Mucosa of descending colon (tissue), 3 donors: ENCODE measurements at places on chromosomes 1 and 21. TPM values are rescaled to one million over a fixed set of nuclear protein-coding genes. Genes with fewer than 3 reads are reported as not detected.

JAM2 gene
- total RNA-seq = 23.0 TPM

TRAF3IP3 gene
- total RNA-seq = 6.4 TPM

ZNF593 gene
- 21.4 TPM for total RNA-seq

GIPC2 gene
- 12.8 TPM for total RNA-seq

DNA sequence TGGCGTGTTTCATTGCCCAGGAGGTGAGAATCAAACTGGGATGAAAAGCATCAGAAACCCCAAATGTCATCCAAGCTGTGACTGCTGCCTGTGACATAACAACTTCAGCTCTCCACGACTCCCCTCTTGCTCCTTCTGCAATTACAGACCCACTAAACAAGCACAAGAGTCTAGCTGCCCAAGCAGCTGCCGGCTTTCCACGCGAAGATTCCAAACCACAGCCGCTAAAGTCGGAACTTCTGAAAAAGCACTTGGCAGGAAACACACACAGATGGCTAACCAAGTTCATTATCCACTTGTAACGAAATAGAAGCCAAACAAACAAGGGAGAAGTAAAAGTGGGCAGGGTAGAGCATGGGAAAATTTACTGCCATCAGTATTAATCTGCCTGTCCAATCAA lies 198.1 kb downstream of the SLC35F3 start:
- no peak for DNase-seq

UBR4 gene
- 159 TPM for total RNA-seq

DNA sequence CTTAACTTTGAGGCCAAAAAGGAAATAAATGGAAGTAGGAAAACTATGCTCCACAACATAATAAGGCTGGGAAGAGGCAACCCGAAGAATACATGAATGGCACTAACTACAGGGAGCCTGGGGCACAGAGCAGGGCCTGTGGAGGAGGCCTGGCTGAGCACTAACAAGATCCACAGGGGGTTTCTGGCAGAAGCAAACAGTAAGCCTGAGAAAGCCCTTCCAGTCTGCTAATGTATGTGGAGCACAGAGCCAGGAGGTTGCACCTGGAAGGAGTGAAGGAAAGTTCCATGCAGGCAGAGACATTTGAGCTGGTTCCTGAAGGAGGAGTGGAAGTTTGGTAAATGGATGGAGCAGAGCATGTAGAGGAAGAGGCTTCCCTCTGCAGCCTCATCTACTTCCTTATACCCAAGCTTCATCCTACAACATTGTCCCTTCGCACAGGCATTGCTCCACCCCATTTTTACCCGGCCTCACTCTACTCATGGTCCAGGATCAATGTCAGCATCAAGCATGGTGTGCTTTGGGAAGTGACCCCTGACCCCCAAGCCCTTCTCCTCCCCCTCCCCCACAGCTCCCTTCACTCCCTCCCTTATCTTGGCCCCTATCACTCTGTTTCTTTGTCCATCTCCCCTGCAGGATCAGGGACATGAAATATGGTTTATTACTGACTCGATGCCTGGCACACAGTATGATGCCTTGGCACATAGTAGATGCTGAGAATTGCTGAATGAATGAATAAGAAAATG lies 23.3 kb downstream of the SHISA4 start:
- DNase-seq = no peak

- no peak for DNase-seq
These were observed 10.7 kb upstream of the RAD54L start for GRCh38 chr1:46236882-46237281.

- peak; percentile 90 for DNase-seq
These were observed 14.6 kb downstream of the POLR3GL start for GRCh38 chr1:145978854-145979745.

- no peak for DNase-seq
These were observed 17.5 kb downstream of the DFFB start for GRCh38 chr1:3874736-3875135.

- DNase-seq = peak; percentile 29
These were observed 7.5 kb downstream of the HPCAL4 start for GRCh38 chr1:39683591-39684312.

YTHDF2 gene
- 55.7 TPM for total RNA-seq

FMOD gene
- 45.7 TPM for total RNA-seq

PODN gene
- total RNA-seq = 5.8 TPM

DNA sequence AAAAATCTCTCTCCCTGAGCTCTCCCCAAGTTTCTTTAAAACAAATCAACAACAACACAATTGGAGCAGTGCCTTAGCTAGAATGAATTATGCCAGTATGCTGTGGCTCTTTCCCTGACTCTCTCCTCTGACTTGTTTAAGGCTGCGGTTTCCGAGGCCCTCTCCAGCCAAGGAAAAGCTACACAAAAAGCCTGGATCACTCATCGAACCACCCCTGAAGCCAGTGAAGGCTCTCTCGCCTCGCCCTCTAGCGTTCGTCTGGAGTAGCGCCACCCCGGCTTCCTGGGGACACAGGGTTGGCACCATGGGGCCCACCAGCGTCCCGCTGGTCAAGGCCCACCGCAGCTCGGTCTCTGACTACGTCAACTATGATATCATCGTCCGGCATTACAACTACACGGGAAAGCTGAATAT lies 1.9 kb downstream of the S1PR1 start:
- peak; percentile 85 for DNase-seq

ELAPOR1 gene
- 107 TPM for total RNA-seq

GRCh38 chr1:120176092-120176855 lies at the start of gene SEC22B:
SEC22B (minus strand) TSS chr1:120176520; CDS start chr1:120176381, 139 bp downstream.
- peak; percentile 92 for DNase-seq

DNA sequence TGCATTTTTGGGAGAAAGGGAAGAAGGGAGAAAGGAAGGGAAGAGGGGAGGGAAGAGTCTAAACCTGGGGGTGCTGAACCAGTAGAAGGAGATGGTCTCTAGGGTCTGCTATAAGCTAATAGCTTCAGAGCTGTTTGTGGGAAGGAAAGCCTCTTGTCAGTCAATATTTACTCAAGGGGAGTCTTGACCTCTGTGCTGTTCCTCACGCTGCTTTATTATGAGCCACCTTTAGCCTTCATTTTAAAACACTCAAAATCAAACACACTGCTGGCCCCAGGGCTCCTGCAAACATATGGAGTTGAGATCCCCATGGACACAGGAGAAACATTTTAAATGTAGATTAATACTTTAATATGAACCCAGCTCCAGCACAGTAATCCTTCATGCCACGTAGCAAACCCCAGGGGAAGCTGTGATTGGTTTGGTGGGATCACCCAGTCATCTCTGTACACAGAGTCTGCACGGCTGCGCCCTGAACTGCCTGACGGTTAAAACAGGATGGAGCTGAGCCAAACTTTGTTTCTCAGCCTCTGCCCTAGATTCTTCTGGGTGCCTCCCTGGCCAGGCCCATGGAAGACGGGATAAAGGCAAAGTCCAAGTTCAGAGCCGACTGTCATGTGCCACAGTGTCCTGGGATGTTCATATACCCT lies 40.2 kb upstream of the VWA5B1 start:
- peak; percentile 84 for DNase-seq

PBXIP1 gene
- total RNA-seq = 35.6 TPM

GRCh38 chr1:227156520-227156919 lies 161.8 kb downstream of the CDC42BPA start:
- DNase-seq = no peak

CLCNKB gene
- 1.2 TPM for total RNA-seq

DNA sequence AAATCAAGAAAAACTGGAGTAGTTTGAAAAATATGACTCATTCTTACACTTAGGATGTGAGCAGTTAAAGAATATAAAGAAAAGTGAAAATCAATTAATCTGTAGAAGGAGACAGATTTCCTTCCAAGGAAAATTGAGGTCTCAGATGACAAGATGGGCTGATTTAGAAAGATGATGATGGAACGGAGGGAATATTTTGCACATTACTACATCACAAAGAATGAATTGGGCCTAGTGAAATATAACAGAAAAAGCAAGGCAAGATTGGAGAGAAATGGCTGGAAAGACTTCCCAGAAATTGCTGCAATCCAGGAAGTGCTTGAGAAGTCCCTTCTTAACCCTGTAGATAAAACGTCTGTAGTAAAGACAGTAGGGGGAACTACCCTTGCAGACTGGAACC lies 169.1 kb upstream of the SYT6 start:
- no peak for DNase-seq

DNA sequence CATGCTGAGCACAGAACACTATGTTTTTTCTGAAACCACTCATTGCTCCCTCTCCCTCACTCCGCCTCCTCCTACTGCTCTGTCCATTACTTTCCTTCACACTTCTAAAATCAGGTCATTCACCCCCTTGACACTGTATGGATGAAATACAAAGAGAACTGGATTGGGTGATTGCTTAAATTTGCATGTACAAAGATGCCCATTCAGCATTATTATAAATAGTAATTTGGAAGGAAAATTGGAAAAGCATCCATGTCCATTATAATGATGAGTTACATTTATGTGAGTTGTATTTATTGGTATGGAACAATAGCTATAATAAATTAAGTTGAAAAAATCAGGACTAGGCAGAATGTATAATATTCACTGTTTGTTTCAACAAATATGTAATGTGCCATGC lies 83.7 kb downstream of the PLD5 start:
- no peak for DNase-seq

GRCh38 chr1:247297263-247298123 lies 34.2 kb downstream of the ZNF496 start:
- no peak for DNase-seq

DNAH14 gene
- 9.2 TPM for total RNA-seq

TMPRSS15 gene
- total RNA-seq = not detected

SELP gene
- total RNA-seq = 2.4 TPM

- no peak for DNase-seq
These were observed 458 bp downstream of the CRABP2 start for GRCh38 chr1:156704930-156705320.

HES2 gene
- total RNA-seq = 23.0 TPM
